Activated CD4-positive, alpha-beta memory T cell treated with anti-CD3 and anti-CD28 coated beads for 36 hours (primary cell): ENCODE measurements at places on chromosomes 12 and 14.

DNA sequence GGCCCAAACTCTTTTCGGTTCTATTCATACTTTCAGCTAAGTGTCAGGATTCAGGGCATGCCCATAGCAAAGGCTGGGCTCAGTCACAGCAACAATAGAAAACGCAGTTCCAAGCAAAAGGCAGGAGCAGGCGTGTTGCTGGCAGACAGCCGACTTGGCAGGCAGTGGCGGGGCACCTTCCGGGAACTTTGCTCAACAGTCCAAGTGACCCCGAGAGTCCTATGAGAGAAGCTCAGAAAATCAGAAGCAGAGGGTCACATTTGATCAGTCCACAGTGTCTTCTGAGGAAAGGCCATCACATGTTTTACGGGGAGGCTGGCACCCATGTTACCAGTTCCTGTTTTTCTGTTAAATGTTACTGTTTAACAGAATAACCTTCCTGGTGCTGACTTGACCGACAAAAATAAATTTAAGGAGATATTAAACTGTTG lies 115.0 kb downstream of the DACT1 start:
- no peak for DNase-seq

DNA sequence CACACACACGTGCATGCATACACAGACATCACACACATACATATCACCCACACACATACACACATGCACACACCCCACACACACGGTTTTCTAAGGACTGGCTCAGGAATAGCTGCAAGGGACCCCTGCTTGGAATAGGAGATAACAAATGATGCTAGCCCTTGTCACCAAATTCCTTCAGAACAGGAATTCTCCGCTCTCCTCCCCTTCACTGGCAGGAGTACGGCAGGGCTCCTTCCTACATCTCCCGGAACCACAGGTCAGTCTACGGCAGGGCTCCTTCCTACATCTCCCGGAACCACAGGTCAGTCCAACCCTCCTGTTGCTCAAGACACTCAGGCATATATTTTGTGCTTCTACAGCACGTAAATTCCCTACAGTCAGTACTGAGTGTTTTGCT lies 23.9 kb downstream of the PHLDA1 start:
- no peak for DNase-seq

DNA sequence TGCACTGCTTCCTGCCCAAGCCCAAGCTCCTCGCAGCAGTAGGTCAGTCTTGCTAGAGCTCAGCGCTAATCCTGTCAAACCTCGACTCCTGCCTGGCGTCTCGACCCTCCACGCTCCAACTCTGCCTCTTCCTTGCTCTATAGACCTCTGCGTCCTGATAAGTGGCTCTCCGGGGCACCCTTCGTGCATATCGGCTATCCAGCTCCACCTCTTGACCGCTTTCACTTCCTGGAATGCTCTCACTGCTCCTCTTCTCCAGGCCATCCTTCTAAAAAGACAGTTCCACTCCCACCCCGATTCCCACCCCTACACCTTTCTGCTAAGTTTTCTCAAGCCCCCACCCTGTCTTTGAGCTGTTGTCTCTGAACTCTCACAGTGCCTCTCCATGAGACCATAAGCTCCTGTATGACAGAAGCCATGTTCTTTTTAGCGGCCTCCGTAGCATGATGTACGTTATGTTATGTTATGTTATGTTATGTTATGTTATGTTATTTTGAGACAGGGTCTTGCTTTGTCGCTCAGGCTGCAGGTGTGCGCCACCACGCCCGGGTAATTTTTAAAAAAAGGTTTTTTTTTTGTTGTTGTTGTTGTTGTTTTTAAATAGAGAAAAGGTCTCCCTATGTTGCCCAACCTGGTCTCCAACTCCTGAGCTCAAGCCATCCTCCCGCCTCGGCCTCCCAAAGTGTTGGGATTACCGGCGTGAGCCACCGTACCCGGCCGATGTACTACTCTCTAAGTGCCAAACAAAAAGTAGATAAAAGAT lies 601 bp downstream of the COX14 start:
- no peak for DNase-seq

- DNase-seq: peak; percentile 78
These were observed 13.7 kb downstream of the COL2A1 start for GRCh38 chr12:47990351-47991105.

DNA sequence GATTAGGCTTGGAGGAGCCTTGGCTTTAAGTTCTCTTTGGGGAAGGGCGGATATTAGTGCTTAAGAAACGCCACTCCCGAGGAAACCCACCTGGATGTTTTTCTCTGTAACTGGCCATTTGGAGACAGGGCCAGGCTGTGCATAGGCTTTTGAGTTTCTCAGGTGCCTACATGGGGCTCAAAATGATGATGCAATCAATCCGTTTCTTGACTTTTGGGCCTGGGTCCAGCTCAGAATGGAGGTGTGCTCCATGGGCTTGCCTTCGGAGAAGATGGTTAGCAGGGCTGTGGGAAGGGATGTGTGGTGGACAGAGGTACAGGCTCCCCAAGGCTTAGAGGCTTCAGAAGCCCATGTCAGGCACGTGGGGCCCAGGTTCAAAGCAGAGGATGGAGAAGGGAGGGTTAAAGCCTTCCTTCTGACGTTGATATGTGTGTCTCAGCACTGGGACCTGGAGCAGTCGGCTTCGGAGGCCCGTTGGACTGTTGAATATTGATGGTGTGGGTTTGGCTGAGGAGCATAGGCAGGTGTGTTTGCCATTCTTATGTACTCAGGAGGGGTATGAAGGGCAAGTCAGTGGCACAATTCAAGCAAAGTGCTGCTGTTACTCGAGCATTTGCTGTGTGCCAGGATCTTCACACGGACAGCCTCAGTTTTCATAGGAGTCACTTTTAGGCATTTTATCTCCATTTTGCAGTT lies 82.8 kb downstream of the SLC25A47 start:
- no peak for DNase-seq

DNA sequence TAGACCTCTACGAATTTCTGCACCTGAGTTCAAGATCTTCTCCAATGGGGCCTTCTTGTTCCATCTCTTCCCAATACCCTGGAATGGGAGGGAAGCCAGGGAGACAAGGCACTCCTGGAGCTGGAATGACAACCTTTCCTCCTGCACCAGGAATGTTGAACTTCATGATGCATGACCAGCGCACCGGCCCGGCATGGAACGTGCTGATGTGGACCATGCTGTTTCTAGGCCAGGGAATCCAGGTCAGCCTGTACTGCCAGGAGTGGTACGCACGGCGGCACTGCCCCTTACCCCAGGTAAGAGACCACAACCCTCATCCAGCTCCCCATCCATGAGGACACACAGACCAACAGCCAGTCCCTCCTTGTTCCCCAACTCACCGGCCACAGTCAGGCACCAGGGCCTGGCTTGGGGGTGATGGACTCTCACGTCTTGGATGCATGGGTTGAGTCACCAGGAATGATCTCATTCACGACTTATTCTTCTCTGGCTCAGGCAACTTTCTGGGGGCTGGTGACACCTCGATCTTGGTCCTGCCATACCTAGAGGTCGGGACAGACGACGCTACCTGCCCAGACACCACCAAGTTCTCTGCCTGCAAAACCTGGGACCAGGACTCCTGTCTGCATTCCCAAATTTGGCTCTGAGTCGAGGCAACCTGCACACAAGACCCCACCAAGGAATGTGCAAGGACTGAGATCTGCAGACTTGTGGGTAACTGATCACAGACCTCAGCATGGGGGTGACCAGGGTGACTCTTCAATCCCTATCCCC lies 20.5 kb downstream of the SOAT2 start:
- DNase-seq: no peak

- no peak for DNase-seq
These were observed 68.2 kb downstream of the DRAM1 start for GRCh38 chr12:101945369-101946232.

GRCh38 chr14:41349289-41349910 lies 257.3 kb upstream of the LRFN5 start:
- no peak for DNase-seq

DNA sequence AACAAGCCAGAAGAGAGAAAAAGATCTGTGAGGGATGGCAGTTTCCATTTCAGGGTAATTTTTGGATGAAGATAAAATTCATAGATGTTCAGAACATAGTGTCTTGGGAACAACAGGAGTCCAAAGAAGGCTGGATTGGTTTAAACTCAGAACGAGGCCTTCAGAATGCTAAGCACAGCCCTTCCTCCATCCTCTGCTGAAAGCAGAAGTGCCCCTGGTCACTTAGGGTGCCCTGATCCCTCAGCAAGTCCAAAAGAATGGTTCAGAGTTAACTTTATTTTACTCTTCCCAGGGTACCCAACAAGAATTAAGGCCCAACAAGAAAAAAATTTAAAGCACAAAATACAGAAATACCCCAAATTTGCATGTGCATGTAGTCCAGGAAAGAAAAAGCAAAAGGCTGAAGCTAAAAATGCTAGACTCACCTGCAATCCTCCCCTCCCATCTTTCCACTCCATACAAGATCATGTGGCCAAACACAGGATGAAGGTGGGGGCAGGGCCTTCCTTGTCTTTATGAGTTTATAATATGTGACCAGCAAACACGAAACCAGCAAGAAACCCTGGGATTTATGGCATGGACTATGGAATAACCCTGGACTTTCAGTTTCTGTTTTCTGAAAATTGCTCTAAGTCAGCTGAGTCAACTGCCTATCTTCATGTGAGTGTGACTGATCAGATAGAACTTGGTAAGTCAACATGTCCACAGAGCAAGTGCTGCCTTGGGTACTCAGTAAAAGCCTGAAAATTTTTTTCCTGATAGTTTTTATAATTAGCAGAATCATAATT lies 21.2 kb downstream of the MAX start:
- DNase-seq: no peak
